ENCODE measurements at places on chromosomes 1 and 21.

DNA sequence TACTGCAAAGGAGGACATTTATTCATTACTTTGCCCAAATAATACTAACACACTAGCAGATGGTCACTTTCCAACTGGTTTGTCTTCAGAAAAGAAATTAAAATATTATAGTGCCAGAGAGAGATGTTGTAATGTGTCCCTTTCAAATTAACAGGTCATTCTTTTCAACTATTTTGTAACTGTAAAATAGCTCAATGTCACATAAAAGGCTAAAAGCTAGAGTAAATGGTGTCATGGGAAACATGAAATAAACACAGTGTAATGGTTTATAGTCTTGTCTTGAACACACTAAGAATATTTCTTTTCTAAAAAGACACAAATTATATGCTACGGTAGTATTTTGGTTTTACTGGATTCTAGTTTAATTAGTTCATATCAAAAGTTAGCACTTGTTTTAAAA, 77.8 kb downstream of the ADGRL2 start:
- no peak for DNase-seq

- no peak for DNase-seq
Observed at GRCh38 chr1:119816407-119816806, 5.1 kb upstream of the REG4 start.

- no peak for DNase-seq
Observed at GRCh38 chr1:75092141-75092540, 42.0 kb upstream of the LHX8 start.

DNA sequence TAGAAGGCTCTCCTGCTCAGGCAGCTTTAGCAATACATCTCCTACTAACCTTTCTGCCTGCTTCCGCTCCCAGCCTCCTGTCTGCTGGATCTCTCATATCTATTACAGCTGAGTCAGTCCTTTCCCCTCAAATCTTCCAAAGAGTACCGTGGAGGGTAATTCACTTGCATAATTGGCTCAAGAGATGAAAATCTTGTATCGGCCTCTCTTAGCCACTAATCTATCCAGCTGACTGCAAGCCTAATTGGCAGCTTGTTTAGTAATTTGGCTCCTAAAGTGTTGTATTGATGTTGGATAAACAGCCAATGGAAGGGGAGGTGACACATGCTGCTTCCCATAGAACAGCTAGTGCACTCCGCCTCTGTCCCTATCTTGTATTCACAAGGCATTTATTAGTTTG, 195.7 kb downstream of the GPATCH2 start:
- DNase-seq: peak; percentile 27

- DNase-seq: no peak
Observed at GRCh38 chr1:241235256-241235897, 121.6 kb downstream of the RGS7 start.

GRCh38 chr1:108862698-108863477, 6.0 kb upstream of the AKNAD1 start:
- no peak for DNase-seq

Data from NCI-H1436 (cell line).